ENCODE measurements at places on chromosomes 3 and 15. TPM values are rescaled to one million over a fixed set of nuclear protein-coding genes. Genes with fewer than 3 reads are reported as not detected.

DNA sequence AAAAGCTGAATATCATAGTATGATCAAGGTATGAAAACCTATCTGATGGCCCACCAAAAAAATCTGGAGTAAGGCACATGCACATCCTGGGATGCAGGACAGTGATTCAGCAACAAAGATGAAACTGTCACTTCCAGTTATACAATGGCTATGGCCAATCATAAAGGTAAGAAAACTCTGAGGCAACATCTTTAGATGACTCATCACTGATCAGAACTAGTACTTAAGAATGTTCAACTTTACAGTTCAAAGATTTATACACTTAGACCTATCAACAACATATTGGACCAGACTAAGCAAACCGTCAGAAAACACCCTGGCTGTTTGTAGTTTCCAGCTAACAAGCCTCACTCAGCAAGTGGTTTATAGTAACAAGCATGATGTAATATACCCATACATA is 21.3 kb upstream of the PLCH1 start:
- DNase-seq: no peak

DNA sequence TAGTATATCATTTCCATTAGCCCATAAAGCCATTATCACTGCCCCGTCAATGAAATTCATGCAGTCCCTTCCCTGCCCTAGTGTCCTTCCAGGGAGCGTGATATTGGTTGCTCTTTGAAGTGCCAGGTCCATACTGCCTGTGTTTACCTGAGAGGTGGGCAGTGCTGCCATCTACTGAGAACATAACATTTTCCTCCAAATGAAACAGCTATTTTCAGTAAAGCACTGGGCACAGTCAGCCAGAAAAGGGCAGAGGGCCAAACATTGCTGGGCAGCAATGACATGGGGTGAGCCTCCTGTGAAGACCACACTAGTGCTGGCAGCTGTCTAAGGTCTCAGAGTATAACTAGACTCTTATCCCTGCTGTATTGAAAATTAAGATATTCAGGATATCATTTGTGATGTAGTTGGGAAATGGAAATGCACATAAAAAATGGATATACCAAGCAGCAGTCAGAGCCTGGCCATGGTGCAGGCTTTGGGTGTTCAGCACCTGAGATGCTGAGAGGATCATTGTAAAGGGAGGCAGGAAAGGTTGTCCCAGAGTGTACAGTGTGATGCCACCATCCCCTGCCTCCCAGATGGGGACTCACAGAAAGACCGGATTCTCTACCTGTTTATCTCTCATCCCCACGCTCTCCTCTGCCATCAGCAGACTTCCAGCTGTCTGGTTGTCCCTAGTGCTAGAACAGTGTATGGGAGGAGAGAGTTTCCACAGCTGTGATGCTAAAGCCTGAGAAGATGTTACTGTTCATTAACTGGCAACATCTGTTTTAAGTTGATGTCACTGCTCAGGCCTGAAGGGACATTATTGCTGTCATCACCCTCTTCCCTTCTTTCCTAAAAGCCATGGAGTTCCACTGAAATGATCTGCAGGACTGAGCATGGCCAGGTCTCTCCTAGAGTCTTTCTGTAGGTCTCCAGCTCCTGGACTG is 108.8 kb downstream of the ARNT2 start:
- peak; percentile 61 for DNase-seq

GRCh38 chr3:134378384-134378783 is 4.1 kb upstream of the AMOTL2 start:
- peak; percentile 55 for DNase-seq

DNA sequence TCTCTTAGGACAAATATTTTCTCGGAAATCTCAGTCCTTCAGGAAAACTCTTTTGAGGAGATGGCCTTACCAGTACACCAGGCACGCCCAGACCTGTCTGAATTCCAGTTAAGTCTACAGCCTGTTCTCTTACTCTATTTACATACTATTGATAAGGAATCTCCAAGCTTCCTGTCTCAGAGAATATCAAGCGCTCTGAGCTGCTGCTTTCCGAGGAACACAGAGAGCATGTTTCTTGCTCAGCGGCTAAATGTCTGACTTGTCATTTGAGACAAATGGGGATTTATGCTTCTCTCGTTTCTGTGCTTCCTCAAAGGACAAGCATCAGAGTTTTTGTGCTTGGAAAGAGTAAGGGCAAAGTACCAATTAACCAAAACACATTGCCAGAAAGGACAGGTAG is 112.4 kb upstream of the CCDC54 start:
- no peak for DNase-seq

DNA sequence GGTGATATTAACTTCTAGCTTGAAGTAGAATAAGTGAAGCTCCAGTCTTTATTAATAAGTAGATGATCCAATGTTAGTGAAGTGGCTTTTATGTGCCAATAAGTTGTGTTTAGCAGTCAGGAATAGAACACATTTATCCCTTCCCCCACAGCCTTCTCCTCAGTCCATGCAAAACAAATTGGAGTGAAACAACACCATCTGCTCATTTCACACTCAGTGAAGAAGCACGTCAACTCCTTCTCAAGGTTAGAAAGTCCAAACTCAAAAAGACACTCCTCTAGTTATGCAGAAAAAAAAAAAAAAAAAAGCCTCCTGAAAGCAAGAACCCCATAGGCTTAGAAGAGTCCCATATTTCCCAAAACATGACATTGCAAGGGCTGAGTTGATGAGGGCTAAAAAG is 18.0 kb upstream of the NEO1 start:
- DNase-seq: no peak

Gene GPR149
- total RNA-seq: not detected

GRCh38 chr3:13596426-13597205 is 47.7 kb downstream of the FBLN2 start:
- DNase-seq: no peak

GRCh38 chr15:56367156-56367555 is 1.9 kb downstream of the TEX9 start:
- DNase-seq: no peak

Data from MG63 (cell line).